ENCODE measurements at places on chromosomes 2 and 18.
A peak's percentile ranks its signal among the peaks of the same experiment; 100 is the strongest.

DNA sequence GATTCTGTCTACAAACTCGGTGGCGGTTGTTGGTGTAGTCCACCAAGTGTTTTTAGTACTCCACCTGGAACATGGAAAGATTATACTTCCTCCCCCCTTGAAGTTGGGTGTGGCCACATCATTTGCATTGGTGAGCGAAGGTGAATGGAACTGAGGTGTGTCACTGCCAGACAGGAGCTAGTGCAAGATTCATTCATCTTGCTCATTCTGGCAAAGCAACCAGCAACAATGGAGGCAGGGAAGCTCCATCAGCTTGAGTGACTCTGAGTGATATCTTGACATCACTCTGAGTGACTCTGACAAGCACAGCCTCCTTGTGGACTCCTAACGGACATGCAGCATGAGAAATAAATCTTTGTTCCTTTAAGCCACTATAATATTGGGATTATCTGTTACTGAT, 54.7 kb upstream of the SLC1A4 start:
- DNase-seq = no peak

DNA sequence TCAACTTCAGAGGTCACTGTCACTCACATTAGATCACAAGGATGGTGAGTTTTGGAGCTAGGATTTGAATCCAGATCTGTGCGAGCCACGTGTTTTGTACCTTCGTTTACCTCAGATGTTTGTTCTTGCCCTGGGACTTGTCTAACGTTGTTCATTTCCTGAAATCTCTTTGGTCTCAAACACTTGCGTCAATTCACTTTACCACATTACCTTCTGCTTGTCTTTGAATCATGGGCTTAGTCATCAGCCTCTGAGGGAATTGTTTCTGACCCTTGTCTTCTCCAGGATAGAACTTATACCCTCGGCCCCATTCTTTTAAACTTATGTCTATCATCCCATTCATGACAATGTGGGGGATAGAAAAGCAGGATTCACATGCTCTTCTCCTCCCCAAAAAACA, 282.7 kb downstream of the DCDC2C start:
- DNase-seq = no peak

DNA sequence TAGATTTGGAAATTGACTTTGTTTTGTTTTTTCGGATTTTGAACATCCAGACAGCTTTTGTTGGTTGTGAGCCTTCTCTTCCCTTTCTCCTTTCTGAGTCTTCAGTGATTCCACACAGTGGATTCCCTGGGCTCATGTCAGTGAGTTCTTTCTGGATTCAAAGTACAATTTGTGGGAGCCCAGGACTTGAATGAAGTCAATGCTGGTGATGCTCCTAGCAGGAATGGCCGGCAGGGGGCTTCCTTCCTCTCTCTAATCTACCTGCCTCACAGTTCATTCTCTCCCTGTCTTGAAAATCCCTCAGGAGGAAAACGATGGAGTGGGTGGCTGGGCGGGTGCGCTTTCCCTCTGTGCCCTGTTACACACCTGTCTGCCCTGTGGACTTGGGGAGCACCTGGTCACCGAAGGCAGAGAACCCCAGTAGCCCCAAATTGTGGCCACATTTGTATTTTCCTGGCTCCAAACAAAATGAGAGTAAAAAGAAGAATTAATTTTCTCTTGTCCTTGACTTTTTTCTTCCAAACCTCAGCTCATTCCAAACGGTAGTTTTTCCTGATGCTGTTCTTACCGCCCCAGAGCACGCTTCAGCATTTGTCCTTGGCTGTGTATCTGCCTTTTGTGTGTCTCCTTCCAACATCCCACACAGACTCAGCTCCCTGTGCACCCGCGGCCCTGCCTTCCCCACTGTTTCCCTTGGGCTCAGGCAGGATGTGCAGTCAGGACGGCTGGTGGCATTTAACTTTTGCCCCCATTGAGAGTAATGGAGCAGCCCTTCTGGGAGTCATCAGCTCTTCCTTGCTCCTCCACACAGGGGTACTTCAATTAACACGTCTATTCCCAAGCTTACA, 86.6 kb downstream of the MARCO start:
- DNase-seq = peak; percentile 7

DNA sequence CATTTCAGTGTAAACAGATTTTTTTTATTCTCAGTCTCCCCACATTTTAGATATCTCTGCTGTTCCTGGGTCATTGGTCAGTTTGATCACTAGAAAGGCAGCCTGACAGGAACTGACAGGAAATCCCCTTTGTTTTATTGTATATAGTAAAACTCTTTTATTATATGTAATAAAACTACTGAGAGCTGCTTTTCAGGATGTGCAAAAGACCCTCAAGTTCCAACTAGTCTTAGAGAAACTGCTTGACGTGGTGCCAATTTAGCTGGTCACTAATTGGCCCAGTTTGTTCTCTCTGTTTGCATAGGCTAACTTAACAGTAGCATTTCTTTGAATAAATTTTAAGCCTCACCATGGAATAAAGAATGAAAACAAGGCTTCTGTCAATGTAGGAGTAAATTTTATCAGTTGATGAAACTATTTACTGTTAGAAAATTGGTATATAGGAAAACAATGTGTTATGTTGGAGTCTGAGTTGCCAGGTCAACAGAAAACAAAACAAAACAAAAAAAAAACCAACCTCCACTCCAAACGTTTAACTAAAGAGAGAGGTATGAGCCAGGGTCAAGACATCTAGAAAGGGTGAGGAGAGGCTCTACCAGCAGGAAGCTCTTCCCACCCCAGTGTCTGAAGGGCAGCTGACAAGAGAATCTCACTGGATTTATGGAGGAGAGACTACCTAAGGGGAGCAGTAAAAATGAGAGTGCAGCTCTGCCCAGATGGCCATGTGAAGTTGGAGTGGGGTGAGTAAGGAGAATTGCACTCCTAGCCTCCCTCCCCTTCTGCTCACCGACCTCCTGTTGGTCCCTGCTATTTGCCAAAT, 184.6 kb downstream of the ST6GAL2 start:
- no peak for DNase-seq

DNA sequence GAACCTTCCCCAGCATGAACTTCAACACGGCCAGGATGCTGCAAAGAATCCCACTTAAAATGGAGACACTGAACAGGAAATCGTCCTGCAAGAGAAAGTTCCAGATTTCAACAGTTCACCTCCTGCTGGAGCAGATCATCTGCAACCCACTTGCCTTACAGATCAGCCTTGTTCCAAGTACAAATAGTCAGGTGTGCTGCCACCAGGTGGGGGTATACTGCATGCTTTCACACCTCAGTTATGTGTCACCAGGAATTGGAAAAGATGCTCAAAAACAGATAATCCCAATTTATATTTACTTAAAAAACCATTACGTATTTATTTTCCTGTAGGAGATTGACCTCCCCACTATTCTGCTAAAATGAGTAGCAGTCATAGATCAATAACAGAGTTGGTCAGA, 212.3 kb downstream of the MGAT5 start:
- peak; percentile 47 for DNase-seq

- DNase-seq = no peak
These were observed 99.0 kb downstream of the HS1BP3 start for GRCh38 chr2:20551945-20552328.

- DNase-seq = peak; percentile 9
These were observed 307.3 kb upstream of the CHAC2 start for GRCh38 chr2:53460347-53460746.

Measured in DND-41 (cell line).